ENCODE measurements at places on chromosomes 5 and 9. TPM values are rescaled to one million over a fixed set of nuclear protein-coding genes. Genes with fewer than 3 reads are reported as not detected.

GRCh38 chr9:128902351-128903078 lies 18.3 kb upstream of the PHYHD1 start:
- peaks cover 3% of the 10 kb centered on the region for H3K27me3 ChIP-seq
- no peak overlapping the region for H3K4me3 ChIP-seq
- peak overlapping the region; percentile 21 for H3K27ac ChIP-seq
- H3K36me3 ChIP-seq = peaks cover 15% of the 10 kb centered on the region
- DNase-seq = no peak

GRCh38 chr9:112621018-112621655 lies 96.8 kb downstream of the INIP start:
- no peak overlapping the region for H3K27ac ChIP-seq
- no peak overlapping the region for H3K4me3 ChIP-seq
- DNase-seq = no peak
- peaks cover 7% of the 10 kb centered on the region for H3K4me1 ChIP-seq
- no peaks in the 10 kb centered on the region for H3K36me3 ChIP-seq

The PCDHGB2 gene
- total RNA-seq = 9.6 TPM

GRCh38 chr5:132006331-132007120 lies 4.9 kb downstream of the ACSL6 start:
- no peak overlapping the region for H3K4me3 ChIP-seq
- no peak for DNase-seq
- no peaks in the 10 kb centered on the region for H3K36me3 ChIP-seq
- H3K27me3 ChIP-seq = peaks cover 13% of the 10 kb centered on the region
- H3K4me1 ChIP-seq = peaks cover 16% of the 10 kb centered on the region
- no peak overlapping the region for H3K27ac ChIP-seq

The COL5A1 gene
- 310 TPM for total RNA-seq

GRCh38 chr5:57157131-57157530 lies 16.7 kb upstream of the GPBP1 start:
- peaks cover 23% of the 10 kb centered on the region for H3K4me1 ChIP-seq
- no peaks in the 10 kb centered on the region for H3K27me3 ChIP-seq
- peak overlapping the region; percentile 41 for H3K4me3 ChIP-seq
- H3K27ac ChIP-seq = peak overlapping the region; percentile 52
- peaks cover 11% of the 10 kb centered on the region for H3K36me3 ChIP-seq

The LCN12 gene
- 0.41 TPM for total RNA-seq

DNA sequence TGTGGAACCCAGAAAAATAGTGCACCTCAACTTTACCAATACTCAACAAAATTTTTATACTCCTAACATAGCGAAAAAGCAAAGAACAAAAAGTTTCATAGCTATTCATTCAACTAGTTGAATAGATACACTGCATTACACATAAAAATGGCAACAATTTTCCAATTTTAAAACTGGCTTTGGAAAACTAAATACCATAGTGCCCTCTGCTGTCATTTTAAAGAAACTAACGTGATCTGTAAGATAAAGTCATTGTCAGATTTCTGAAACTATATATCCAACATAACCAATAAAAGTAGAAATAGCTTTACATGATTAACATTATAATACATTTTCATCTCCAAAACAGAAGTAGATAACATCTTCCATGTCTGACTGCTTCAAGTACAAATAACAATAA lies 31.6 kb downstream of the DTWD2 start:
- no peaks in the 10 kb centered on the region for H3K36me3 ChIP-seq
- H3K4me3 ChIP-seq = no peak overlapping the region
- DNase-seq = peak; percentile 25
- H3K4me1 ChIP-seq = peaks cover 9% of the 10 kb centered on the region

DNA sequence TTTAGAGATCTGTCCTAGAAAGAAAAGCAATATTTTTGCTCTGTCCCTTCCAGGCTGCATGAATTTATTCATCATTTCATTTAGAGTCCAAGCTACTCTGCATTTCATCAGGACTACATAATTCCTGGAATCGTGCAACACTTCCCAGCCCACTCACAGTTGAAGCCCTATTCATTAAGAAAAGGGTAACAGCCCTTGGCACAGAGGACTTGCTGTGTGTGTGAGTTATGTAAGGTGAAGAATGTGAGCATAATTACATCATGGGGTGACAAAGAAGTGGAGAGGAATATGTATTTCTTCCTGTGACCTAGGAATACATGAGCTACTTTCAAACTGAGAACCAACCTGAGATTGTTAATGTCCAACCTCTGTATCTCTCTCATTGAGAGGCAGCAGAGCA lies 317.4 kb downstream of the ARHGEF28 start:
- H3K4me1 ChIP-seq = peaks cover 29% of the 10 kb centered on the region
- no peak overlapping the region for H3K27ac ChIP-seq
- peaks cover 24% of the 10 kb centered on the region for H3K36me3 ChIP-seq
- H3K27me3 ChIP-seq = peaks cover 4% of the 10 kb centered on the region

- 0 out of 2 replicates have a peak, but pooled peaks cover 4% of the 10 kb centered on the region for H3K36me3 ChIP-seq
- no peaks in the 10 kb centered on the region for H3K4me1 ChIP-seq
- H3K27ac ChIP-seq = no peak overlapping the region
- H3K27me3 ChIP-seq = no peaks in the 10 kb centered on the region
- no peak overlapping the region for H3K4me3 ChIP-seq
These were observed 338.9 kb downstream of the EFNA5 start for GRCh38 chr5:107331882-107332281.

The SIT1 gene
- total RNA-seq = not detected

DNA sequence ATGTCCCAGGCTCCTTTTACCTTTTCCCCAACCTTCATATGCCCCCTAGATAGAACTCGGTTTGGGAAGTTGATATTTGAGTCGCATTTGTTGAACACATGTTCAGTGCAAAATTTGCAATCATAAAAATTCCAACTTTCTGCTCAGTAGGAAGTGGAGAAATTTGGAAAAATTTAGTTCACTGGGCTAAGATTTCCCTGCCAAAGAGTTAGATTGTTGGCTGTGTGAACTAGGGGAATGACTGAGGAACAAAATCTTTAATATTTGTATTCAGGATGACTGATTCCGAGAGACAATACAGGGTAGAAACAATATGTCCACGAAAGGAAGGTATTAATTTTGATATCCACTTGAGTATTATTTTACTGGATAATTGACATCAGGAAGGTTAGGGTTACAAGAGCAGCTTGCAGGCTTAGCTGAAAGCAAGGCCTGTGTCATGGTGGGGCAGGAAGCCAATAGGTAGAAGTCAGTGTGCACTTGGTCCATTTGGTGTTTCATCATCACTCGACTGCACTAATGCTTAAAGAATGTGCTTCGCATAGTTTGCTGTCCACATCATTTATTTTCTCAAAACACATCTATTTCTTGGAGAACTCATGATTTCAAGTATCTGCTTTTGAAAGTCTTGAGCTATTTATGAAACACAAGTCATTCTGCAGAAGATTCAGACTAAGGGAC lies 59.4 kb upstream of the GNA14 start:
- H3K4me3 ChIP-seq = no peak overlapping the region
- peak overlapping the region; percentile 62 for H3K27ac ChIP-seq
- H3K36me3 ChIP-seq = peaks cover 18% of the 10 kb centered on the region
- peaks cover 55% of the 10 kb centered on the region for H3K4me1 ChIP-seq

DNA sequence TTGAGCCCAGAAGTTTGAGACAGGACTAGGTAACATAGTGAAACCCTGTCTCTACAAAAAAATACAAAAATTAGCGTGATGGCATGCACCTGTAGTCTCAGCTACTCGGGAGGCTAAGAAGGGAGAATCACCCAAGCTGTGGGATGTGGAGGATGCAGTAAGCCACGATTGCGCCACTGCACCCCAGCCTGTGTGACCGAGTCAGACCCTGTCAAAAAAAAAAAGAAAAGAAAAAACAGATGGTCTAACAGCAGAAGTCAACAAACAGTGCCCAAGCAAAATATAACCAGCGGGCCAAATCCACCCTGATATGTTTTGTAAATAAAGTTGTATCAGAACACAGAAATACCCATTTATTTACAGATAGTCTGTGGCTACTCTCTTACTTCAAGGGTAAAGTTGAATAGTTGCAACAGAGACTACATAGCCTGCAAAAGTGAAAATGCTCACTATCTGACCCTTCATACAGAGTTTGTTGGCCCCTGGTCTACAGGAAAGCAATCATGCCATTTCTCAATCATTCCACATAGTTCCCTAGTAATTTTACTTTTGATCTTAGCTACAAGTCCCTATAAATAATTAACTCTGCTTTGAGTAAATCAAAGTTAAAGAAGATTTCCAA lies 383.7 kb downstream of the TLE1 start:
- H3K36me3 ChIP-seq = no peaks in the 10 kb centered on the region
- no peak overlapping the region for H3K4me3 ChIP-seq
- H3K27ac ChIP-seq = no peak overlapping the region

DNA sequence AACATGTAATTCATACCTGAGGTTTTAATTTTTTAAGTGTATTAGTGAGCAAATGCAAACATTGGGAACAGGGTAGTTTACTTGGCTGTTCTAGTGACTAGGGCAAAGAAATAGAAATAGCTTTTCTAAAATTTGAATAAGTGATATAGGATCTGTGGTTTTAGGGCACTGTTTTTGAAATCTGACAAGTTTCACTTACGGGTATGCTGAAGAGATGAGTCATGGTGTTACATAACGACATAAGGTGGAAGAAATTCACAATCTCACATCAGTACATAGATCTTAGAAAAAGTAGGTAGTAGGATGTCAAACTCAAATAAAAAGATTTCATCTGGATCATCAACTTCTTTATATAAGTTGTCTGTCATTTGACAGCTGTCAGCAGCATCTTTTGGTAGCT lies 772.3 kb downstream of the MAT2B start:
- no peak for DNase-seq
- H3K4me1 ChIP-seq = no peaks in the 10 kb centered on the region
- no peaks in the 10 kb centered on the region for H3K36me3 ChIP-seq

The NR5A1 gene
- not detected for total RNA-seq

DNA sequence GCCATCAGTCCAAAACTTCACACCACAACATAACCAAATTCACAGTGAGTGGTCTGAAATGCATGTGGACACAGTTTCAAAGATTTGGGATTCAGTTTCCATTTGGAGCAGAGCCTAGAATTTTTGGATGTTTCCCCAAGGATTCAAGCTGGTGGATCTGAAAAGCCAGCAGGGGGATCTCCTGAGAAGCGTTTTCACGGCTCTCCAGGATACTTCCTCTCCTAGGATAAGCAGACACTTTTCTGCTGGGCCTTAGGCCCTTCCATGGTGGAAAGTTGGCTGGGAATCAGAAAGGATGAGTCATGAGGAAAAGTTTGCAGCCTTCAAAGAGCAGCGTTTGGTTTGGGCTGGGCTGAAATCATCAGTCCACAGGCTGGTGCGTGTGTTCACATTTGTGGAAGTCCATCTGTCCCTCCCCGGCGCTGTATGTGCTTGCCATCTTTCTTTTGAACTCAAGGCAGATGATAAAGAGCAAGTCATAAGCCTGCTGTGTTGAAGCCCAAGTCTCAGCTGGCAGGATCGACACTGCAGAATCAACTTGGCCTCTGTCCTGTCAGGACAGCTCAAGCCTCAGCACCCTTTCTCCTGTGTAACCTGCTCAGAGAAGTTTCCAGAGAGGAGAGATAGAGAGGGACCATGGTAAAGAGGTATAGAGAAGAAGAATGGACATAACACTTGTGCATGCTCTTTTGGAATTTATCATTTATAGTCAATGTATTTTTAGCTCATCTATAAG lies 152.6 kb upstream of the MSX2 start:
- peaks cover 7% of the 10 kb centered on the region for H3K36me3 ChIP-seq
- no peaks in the 10 kb centered on the region for H3K4me1 ChIP-seq
- DNase-seq = peak; percentile 19
- H3K4me3 ChIP-seq = no peak overlapping the region
- H3K27ac ChIP-seq = no peak overlapping the region
- no peaks in the 10 kb centered on the region for H3K27me3 ChIP-seq

DNA sequence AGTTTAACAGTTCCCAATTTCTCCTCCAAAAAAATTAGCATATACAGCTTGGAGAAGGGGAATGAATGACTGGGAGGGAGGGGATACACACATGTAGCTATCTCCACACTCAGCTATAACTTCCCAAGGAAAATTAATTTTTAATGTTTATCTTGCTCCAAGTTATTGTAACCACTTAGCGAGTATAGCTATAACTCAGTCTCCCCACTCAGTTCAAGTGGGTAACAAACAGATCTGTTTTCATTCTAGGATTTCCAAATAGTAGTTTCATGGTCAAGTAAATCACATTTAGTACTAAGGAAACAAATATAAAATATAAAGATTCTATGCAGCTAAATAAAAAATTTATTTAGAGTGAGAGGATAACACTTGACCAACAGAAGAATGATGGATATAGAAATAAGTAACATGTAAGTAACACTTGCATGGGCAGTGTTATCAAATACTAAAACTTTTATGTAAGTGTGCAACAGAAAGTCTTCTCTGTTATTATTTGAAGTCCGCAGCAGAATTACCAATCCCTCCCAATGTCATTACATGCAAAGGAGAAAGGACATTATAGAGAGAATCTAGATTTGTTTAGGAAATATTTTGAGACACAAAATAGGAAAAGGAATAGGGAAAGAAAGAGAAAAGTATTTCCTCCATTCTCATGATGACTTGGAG lies 10.2 kb upstream of the NFIB start:
- DNase-seq = no peak
- peaks cover 48% of the 10 kb centered on the region for H3K4me1 ChIP-seq
- H3K4me3 ChIP-seq = no peak overlapping the region
- H3K36me3 ChIP-seq = no peaks in the 10 kb centered on the region
- no peak overlapping the region for H3K27ac ChIP-seq

DNA sequence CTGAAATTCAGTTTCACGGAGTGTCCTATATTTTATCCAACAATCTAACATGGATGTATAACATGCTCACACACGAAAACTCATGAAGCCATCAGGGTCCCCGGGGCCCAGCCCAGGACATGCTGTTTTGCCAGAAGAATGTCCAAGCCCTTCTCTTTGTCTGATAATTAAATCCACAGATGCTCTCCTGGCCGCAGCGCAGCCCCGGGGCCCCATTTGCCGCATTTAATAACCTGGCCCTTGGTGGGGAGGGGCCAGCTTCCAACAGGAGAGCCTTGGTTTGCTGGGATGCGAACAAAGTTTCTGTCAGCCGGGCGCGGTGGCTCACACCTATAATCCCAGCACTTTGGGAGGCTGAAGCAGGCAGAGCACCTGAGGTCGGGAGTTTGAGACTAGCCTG lies 30.0 kb downstream of the PLPP7 start:
- peaks cover 8% of the 10 kb centered on the region for H3K4me1 ChIP-seq
- no peak for DNase-seq
- H3K27me3 ChIP-seq = peaks cover 4% of the 10 kb centered on the region
- no peak overlapping the region for H3K4me3 ChIP-seq
- no peak overlapping the region for H3K27ac ChIP-seq
- no peaks in the 10 kb centered on the region for H3K36me3 ChIP-seq

All from HFFc6 (cell line).